Bronchus fibroblast of lung (primary cell): ENCODE measurements at places on chromosomes 5 and 9. TPM values are rescaled to one million over a fixed set of nuclear protein-coding genes. Genes with fewer than 3 reads are reported as not detected.

TAF11L13 gene
- not detected in 2 replicates for total RNA-seq

PCDHGB6 gene
- total RNA-seq, result 1.3 and 2.1 TPM in 2 replicates

GABRA6 gene
- not detected in 2 replicates for total RNA-seq

THBS4 gene
- total RNA-seq, result 1.2 and 2.4 TPM in 2 replicates

GABRA1 gene
- total RNA-seq, result not detected in 2 replicates

FGF18 gene
- not detected in 2 replicates for total RNA-seq

PCDH12 gene
- under 0.01 TPM in 1 of 2 replicates, not detected in the other for total RNA-seq

FOXB2 gene
- total RNA-seq, result not detected in 2 replicates

IL33 gene
- 0.15 and 0.17 TPM in 2 replicates for total RNA-seq

NDFIP1 gene
- 48.8 and 58.2 TPM in 2 replicates for total RNA-seq

ZNF367 gene
- 3.9 and 5.2 TPM in 2 replicates for total RNA-seq

ANKRD31 gene
- total RNA-seq, result under 0.01 TPM in 2 replicates

ZFP2 gene
- total RNA-seq, result 0.67 and 1.0 TPM in 2 replicates

OR1Q1 gene
- total RNA-seq, result not detected in 2 replicates

HRH2 gene
- 0.17 TPM in 1 of 2 replicates, not detected in the other for total RNA-seq

LCN9 gene
- not detected in 2 replicates for total RNA-seq

CLIC3 gene
- 1.3 and 4.0 TPM in 2 replicates for total RNA-seq

SETD9 gene
- 16.1 and 19.7 TPM in 2 replicates for total RNA-seq

FOXD4L3 gene
- total RNA-seq, result not detected in 2 replicates

NUDT12 gene
- total RNA-seq, result 7.9 and 11.3 TPM in 2 replicates
